ENCODE measurements at places on chromosomes 7 and 10. TPM values are rescaled to one million over a fixed set of nuclear protein-coding genes. Genes with fewer than 3 reads are reported as not detected.

Gene ACTR3C
- total RNA-seq = 9.5 TPM

Gene ACTL6B
- not detected for total RNA-seq

Gene FERD3L
- total RNA-seq = not detected

Gene PLA2G12B
- 0.09 TPM for total RNA-seq

Gene CRHR2
- total RNA-seq = not detected

Gene LOXL4
- total RNA-seq = 0.68 TPM

Gene LRRD1
- total RNA-seq = under 0.01 TPM

Gene VAX1
- total RNA-seq = not detected

Gene ZNF467
- total RNA-seq = 12.7 TPM

Gene PKD2L1
- not detected for total RNA-seq

Gene MALRD1
- total RNA-seq = 0.09 TPM

All from dermis blood vessel endothelial cell (primary cell).